Uterus (tissue), 4 donors: ENCODE measurements at places on chromosomes 3 and 15. TPM values are rescaled to one million over a fixed set of nuclear protein-coding genes. Genes with fewer than 3 reads are reported as not detected.

GRCh38 chr3:119207512-119207875 is 33.2 kb downstream of the B4GALT4 start:
- H3K27ac ChIP-seq: no peak overlapping the region
- H3K4me1 ChIP-seq: no peaks in the 10 kb centered on the region
- no peak for DNase-seq

DNA sequence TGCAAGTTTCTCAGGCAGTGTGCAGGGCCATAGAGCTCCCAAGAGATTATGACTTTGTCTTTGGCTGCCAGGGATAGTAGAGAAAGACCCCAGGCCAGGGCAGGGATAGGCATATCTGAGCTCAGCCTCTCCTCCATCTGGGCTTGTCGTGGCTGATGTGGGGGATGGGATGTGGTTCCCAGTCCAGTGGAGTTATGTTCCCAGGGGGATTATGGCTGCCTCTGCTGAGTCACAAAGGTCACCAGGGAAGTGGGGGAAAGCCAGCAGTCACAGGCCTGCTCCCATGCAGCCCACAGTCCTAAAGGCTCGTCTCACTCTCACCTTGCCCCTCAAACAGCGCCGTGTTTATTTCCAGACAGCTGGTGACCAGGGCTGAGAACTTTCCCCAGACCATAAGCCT is 354.9 kb downstream of the SI start:
- no peak overlapping the region for H3K4me3 ChIP-seq

DNA sequence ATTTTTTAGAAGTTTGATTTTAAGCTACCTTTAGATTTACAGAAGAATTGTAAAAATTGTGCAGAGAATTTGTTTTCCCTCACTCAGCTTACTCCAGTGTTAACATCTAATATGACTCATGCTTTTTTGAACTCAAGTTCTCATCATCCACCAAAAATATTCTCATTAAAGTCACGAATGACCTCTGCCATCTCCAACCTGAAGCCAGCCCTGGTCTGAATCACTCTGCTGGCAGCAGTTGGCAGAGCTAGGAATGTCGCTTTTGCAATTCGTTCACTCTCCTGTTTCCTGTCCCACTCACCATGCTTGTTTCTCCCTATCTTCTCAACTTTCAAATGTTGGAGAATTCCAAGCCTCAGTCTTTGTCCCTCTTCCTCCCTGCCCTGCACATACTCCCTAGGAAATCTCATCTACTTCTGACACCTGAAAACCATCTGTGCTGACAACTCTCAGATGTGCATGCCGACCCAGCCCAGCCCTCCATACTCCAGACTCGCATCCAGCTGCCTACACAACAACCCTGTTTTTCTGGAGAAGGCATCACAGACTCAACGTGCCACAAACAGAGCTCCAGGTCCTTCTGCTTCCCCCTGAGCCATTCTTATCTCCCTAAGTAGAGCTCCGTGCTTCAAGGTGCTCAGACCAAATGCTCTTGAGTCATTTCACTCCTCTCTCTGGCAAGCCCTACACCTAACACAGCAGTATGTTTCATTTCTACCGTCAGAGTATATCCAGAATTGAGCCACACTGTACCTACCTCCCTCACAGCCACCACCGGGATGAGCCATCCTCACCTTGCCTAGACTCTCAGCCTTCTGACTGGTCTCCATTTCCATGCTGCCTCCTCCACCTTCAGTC is 24.9 kb downstream of the PRR23E start:
- no peaks in the 10 kb centered on the region for H3K36me3 ChIP-seq
- DNase-seq: no peak

DNA sequence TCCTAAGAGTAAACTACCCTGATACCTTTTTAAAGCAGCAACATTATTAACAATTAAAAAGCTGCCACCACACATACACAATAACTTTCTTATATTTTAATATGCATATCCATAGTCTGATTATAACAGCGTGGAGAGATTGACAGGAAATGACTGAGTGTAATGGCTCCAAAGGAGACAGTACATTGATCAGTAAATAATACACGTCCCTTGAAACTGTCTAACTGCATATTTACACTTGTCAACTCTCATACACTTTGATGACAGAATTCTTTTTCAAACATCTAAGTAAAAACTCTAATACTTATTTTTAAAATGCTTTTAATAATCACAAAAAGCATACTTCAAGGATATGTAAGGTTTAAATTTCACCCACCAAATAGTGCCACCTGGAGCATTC is 99.5 kb downstream of the FOXP1 start:
- H3K36me3 ChIP-seq: no peaks in the 10 kb centered on the region
- no peak overlapping the region for H3K27ac ChIP-seq
- no peak for DNase-seq
- no peaks in the 10 kb centered on the region for H3K27me3 ChIP-seq
- H3K4me3 ChIP-seq: no peak overlapping the region

DNA sequence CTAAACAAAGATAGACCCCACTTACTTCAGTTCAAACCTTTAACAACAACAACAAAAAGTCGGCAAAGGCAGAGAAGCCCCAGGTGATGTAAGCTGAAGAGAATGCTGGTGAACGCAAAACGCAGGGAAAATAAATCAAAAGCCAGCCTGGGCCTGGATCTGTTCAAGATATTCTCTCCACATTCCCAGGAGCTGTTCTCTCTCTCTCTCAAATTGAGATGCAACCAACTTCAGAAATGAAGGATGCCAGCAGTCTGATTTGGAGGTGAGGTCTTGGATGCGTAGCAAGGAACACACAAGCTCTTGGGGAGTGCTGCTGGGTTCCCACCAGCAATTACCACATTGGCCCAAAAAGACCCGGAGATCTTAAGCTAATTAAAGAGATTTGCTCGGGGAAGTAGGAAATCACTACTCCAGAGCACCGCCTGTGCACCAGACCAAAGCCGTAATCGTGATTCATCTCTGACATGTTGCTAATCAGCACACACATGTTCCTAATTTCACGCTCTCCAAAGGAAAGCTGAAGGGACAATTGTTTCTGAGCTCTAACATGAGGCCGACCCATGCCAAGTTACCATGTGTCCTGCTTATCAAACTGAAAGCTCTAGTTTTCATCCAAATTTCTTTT is 37.1 kb downstream of the IL17RD start:
- peaks cover 13% of the 10 kb centered on the region for H3K4me1 ChIP-seq
- peak overlapping the region; percentile 97 for H3K27ac ChIP-seq
- peak; percentile 77 for DNase-seq
- H3K4me3 ChIP-seq: peak overlapping the region; percentile 17
- no peaks in the 10 kb centered on the region for H3K27me3 ChIP-seq

GRCh38 chr15:82146990-82147461 is 101.2 kb upstream of the MEX3B start:
- H3K27ac ChIP-seq: no peak overlapping the region
- no peaks in the 10 kb centered on the region for H3K36me3 ChIP-seq
- H3K4me1 ChIP-seq: no peaks in the 10 kb centered on the region
- no peaks in the 10 kb centered on the region for H3K27me3 ChIP-seq
- no peak overlapping the region for H3K4me3 ChIP-seq

- DNase-seq: peak; percentile 53
- H3K4me3 ChIP-seq: no peak overlapping the region
- H3K27me3 ChIP-seq: no peaks in the 10 kb centered on the region
- no peaks in the 10 kb centered on the region for H3K36me3 ChIP-seq
- H3K27ac ChIP-seq: no peak overlapping the region
- H3K4me1 ChIP-seq: no peaks in the 10 kb centered on the region
Measured at GRCh38 chr15:25775317-25775912, 87.7 kb downstream of the ATP10A start.

DNA sequence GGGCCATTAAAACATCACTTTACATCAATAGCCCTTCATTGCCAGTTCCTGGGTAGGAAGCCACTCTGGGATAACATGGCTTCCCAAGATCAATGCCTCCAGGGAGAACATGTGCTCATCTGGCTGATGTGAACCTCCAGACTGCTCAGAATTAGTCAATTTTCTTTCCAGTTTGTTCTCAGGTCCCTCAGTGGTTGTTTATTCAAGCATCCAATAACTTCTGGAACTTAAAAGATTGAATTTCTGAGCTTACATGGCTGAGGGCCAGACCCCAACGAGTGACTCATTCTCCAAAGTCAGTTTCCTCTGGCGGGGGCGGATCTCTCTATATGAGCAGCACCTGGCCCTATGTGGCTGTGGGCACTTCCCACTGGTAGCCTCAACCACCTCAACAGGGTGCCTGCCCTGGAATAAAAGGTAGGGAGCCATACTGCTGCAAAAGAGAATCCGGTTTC is 34.0 kb downstream of the LYZL4 start:
- no peaks in the 10 kb centered on the region for H3K4me1 ChIP-seq
- H3K4me3 ChIP-seq: no peak overlapping the region
- DNase-seq: peak; percentile 24
- H3K27ac ChIP-seq: no peak overlapping the region

DNA sequence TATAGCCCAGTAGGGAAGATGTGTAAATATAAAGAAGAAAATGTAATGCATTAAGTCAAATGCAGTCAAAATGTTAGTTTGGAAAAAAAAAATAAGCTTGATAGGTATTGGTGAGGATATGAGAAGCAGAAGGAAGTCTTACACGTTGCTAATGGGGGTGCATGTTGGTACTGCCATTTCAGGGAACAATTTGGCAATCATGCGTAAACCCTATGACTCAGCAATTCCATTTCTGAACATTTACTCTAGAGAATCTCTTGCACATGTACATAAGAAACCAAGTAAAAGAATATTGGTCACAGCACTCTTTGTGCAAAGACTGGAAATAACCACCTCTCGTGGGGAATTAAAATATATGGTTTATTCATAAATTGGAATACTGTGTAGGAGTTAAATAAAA is 35.5 kb upstream of the TIMP4 start:
- peak overlapping the region; percentile 59 for H3K27ac ChIP-seq
- H3K27me3 ChIP-seq: no peaks in the 10 kb centered on the region
- no peak overlapping the region for H3K4me3 ChIP-seq
- no peak for DNase-seq
- H3K36me3 ChIP-seq: no peaks in the 10 kb centered on the region

GRCh38 chr3:164194842-164195241 is 883.5 kb downstream of the SI start:
- no peak for DNase-seq
- H3K27ac ChIP-seq: no peak overlapping the region
- H3K4me1 ChIP-seq: no peaks in the 10 kb centered on the region
- no peak overlapping the region for H3K4me3 ChIP-seq

DNA sequence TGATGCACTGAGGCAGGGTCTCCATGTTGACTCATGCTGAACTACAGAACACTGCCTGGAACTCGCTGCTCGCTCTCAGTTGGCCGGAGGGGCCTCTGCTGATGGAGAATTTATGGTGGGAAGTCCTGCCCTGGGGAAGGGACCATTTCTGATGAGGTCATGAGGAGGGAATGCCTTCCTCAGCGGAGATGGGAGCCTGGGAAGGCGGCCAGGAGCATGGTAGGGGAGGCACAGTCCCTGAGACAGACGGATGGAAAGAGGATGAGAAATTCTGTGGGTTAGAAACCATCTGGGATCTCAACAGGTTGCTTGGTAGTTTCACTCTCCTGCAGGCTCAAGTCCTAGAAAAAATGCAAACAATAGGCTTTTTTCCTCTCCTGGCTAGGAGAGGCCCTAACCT is 56.8 kb upstream of the TPM1 start:
- no peaks in the 10 kb centered on the region for H3K36me3 ChIP-seq
- no peak overlapping the region for H3K27ac ChIP-seq
- peak; percentile 47 for DNase-seq
- no peak overlapping the region for H3K4me3 ChIP-seq

- H3K4me1 ChIP-seq: no peaks in the 10 kb centered on the region
- DNase-seq: no peak
- no peaks in the 10 kb centered on the region for H3K36me3 ChIP-seq
- no peak overlapping the region for H3K27ac ChIP-seq
Measured at GRCh38 chr3:50759015-50759414, 84.3 kb downstream of the DOCK3 start.

DNA sequence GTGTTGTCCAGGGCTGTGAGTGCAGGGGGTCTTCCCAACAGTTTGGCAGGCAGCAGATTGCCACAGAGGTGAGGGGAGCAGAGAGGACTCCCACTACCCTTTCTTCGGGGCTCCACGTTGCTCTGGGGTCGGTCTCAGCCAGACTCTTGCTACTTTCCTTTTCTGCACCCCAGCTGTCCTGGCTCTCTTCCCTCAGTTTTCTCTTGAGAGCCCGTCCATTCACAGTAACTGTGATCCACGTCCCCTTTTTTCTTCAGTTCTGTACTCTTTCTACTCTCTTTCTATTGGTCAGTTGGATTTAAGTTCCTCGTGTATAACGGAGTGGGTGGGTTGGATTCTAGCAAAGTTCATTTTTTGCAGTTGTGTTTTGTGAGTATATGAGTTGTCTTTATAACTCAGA is 105.8 kb downstream of the UNC13C start:
- H3K4me3 ChIP-seq: no peak overlapping the region
- H3K36me3 ChIP-seq: no peaks in the 10 kb centered on the region
- H3K27ac ChIP-seq: no peak overlapping the region
- no peak for DNase-seq
- H3K27me3 ChIP-seq: no peaks in the 10 kb centered on the region
- no peaks in the 10 kb centered on the region for H3K4me1 ChIP-seq

- no peaks in the 10 kb centered on the region for H3K36me3 ChIP-seq
- no peaks in the 10 kb centered on the region for H3K27me3 ChIP-seq
- no peak for DNase-seq
- no peaks in the 10 kb centered on the region for H3K4me1 ChIP-seq
Measured at GRCh38 chr3:62888180-62888579, 13.0 kb upstream of the CADPS start.

DNA sequence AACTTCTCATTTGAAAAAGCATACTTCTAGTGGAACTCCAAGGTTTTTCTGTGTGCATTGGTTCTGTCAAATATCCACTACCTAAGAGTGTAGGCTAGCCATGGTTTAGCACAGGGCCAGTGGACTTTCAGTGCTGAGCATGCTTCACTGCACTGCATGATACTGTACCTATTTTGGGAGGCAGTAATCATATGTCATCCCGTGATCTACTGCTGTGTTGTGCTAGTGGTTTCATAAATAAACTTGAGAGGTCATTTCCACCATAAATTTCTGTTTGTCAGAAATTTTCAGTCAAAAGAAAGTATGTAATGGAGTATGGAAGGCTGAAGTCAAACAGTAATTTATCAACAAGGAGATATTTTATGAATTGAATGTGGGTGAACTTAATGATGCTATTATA is 203.6 kb downstream of the ROBO1 start:
- DNase-seq: no peak

GRCh38 chr3:138398791-138399575 is 35.4 kb upstream of the ESYT3 start:
- no peak overlapping the region for H3K27ac ChIP-seq
- H3K36me3 ChIP-seq: no peaks in the 10 kb centered on the region

- peak overlapping the region; percentile 9 for H3K27ac ChIP-seq
- no peak overlapping the region for H3K4me3 ChIP-seq
- no peaks in the 10 kb centered on the region for H3K4me1 ChIP-seq
- no peaks in the 10 kb centered on the region for H3K36me3 ChIP-seq
Measured at GRCh38 chr3:16183082-16183481, 8.6 kb downstream of the GALNT15 start.

GRCh38 chr3:183449391-183449790 is 21.0 kb upstream of the MCF2L2 start:
- no peak for DNase-seq
- no peaks in the 10 kb centered on the region for H3K4me1 ChIP-seq
- H3K27me3 ChIP-seq: no peaks in the 10 kb centered on the region
- no peaks in the 10 kb centered on the region for H3K36me3 ChIP-seq
- no peak overlapping the region for H3K4me3 ChIP-seq

Gene CCR8
- total RNA-seq: not detected

Gene ZNF501
- 6.0 TPM for total RNA-seq

Gene HCLS1
- total RNA-seq: 12.8 TPM

Gene PPARG
- 29.1 TPM for total RNA-seq

Gene CSPG5
- total RNA-seq: not detected

Gene C3orf18
- total RNA-seq: 20.9 TPM

Gene INKA1
- total RNA-seq: 3.1 TPM

Gene CDCP1
- total RNA-seq: 14.2 TPM

Gene TIMMDC1
- 34.6 TPM for total RNA-seq

Gene MASP1
- 121 TPM for total RNA-seq

Gene TMCO5A
- not detected for total RNA-seq

Gene MAGI1
- total RNA-seq: 36.6 TPM

Gene IP6K2
- 72.8 TPM for total RNA-seq

Gene RAB7A
- total RNA-seq: 32.8 TPM
